Astrocyte (in vitro differentiated cells and primary cell): ENCODE measurements at places on chromosomes 4 and X.

GRCh38 chr4:139223682-139224317 is 46.8 kb upstream of the ELF2 start:
- DNase-seq = peak; percentile 74

GRCh38 chr4:42708625-42709024 is 51.7 kb upstream of the ATP8A1 start:
- no peak for DNase-seq

GRCh38 chr4:168928346-168928745 is 81.7 kb downstream of the CBR4 start:
- no peak for DNase-seq

- peak; percentile 66 for DNase-seq
Measured at GRCh38 chrX:19889582-19890342, 2.4 kb upstream of the SH3KBP1 start.

DNA sequence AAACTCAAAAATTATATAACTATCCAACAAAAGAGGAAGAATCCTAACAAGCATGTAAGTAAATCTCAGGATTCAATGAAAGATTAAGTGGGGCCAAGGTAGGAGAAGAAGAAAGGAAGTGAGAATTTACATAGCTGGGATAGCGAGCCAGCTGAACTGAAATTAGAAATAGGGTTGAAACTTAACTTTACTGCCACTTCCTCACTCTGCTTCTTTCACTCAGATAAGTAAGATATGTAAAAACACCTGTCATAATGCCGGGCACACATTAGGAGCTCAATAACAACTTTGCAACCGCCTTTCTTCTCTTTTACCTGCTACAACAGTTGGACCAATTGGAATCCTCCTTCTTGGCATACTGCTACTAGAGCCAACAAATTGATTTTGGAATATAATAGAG is 129.4 kb downstream of the CNKSR2 start:
- no peak for DNase-seq

DNA sequence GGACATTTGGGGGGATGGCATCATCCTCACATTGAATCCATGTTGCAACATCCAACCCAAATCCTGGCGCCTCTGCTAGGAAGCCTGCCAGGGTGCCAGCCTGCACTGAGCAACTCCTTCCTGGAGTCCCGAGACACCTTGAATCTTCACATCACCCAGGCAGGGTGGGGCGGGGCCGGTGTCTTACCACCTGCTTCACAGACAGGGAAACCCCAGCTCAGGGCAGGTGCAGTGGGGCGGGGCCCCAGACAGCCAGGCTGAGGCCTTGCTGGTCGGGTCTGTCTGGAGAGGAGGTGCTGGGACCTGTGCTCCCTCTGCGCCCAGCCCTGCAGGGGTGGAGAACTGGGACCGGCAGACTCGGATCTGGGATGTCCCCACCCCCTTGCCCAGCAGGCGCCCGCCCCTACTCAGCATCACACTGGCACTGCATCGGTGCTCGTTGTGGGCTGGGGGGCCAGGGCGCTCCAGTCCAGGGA is 31.5 kb upstream of the HTRA3 start:
- DNase-seq = no peak

GRCh38 chr4:80990851-80991250 is 39.7 kb upstream of the BMP3 start:
- DNase-seq = no peak

DNA sequence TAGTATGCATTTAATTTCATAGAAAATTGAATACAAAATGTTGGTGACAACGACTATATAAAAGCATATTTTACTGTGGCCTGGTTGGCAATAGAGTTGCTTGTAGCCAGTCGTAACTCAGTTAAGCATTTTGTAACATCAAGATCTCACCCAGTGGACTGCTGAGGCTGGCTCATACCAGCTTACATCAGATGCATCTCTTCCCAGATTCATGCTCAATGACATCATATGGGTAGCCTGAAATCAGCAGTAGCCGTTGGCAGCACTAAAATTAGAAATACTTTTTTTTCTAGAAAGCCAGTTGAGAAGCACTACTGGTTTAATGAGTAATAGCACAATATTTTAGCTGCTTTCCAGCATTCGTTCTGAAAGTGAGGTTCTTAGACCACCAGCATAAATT is 341.2 kb downstream of the TECRL start:
- DNase-seq = no peak

- no peak for DNase-seq
Measured at GRCh38 chr4:77650787-77651186, 45.2 kb downstream of the CXCL13 start.

DNA sequence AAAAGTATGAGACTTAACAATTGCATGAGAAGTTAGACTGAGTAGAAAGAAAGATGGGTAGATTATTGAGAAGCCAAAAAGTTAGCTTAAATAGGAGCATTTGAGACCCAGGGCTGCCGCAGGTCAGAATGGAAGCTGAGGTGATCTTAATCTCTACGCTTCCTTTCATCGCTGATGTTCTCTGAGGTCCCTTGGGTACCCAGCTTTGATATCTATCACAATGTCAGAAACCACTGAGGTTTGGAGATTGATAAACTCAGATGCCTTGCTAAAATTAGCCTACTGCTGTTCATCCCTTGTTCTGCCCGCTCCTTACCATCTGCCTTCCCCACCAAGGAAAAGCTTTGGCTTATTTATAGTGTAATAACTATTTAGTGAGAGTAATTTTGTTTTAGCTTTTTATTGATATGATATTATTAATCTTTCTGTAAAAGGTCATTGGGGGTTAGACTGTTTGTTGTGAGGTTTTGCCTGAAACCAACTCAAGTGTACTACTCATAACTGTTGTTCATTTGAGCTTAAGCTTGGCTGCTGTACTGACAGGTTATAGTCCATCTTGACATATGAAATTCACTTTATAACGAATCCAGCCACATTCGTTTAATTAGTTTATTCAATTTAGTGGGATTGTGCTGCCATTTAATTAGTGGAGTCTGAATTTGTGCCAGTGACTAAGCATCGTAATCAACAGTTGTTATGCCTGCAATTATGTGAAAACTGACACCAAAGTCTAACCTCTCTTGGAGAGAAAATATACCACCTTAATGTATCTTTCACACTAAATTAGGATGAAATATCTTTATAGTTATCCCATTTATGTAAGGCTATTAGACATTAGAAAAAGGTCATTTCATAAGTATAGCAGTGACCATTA is 15.1 kb downstream of the MCUB start:
- no peak for DNase-seq
